Osteocyte (in vitro differentiated cells): ENCODE measurements at places on chromosomes 1 and 21. TPM values are rescaled to one million over a fixed set of nuclear protein-coding genes. Genes with fewer than 3 reads are reported as not detected.

The E2F2 gene
- 1.3 TPM in 2 replicates for total RNA-seq

The AMPD1 gene
- not detected in 2 replicates for total RNA-seq

GRCh38 chr1:175822580-175822979 lies 79.2 kb upstream of the TNR start:
- peak; percentile 36 for DNase-seq

- no peak for DNase-seq
These were observed 759.8 kb downstream of the ADGRL2 start for GRCh38 chr1:82560566-82560965.
